ENCODE measurements at places on chromosomes 6 and 20. TPM values are rescaled to one million over a fixed set of nuclear protein-coding genes. Genes with fewer than 3 reads are reported as not detected.
A peak's percentile ranks its signal among the peaks of the same experiment; 100 is the strongest.

DEFB132 gene
- total RNA-seq, result not detected

GRCh38 chr6:116385459-116385802 is 14.7 kb downstream of the DSE start:
- peak; percentile 68 for DNase-seq

DNA sequence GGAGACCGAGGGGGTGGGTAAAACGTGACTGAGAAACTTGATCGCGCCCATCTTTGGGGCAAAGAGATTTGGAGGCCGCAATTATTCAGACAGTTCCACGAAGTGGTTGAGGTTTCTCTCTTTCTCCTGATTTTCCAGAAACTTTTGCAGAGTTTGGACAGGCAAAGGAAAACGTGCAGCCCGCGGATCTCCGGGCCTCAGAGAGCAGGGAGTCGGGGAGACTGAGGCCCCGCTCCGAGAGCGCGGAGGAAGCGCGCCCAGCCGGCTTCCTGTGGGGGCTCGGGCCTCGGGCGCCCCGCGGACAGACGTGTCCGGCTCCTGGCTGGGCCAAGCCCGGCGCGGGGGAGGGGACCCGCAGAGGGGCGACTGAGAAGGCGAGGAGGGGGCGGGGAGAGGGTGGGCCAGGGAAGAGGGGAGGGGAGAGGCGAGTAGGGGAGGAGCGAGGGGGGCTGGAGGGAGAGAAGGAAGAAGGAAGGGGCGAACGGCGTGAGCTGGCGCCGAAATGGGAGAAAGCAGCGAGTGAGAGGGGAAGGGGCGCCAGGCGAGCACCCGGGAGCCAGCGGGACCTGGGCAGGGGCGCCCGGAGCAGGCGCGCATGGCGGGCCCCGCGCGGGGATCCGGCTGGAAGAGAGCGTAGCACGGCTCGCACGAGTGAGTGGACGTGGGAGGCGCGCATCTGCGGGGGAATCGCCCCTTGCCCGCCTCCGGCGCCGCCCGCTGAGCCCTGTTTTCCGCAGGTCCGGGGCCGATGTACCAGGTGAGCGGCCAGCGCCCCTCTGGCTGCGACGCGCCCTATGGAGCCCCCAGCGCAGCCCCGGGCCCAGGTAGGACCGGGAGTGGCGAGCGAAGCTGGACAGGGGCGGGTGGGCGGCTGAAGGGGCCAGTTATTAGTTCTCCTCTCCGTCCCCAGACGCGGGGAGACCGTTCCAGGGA is at the start of gene MDFI:
TSS of gene MDFI (plus strand) at position 467 of the 933 bp plus-strand sequence. CDS start at position 749, 282 bp downstream.
- peak; percentile 37 for DNase-seq

GRCh38 chr20:36827541-36828279 is 48.2 kb upstream of the TLDC2 start:
- DNase-seq, result no peak

Measured in Daoy (cell line).